GM13976 (cell line): ENCODE measurements at places on chromosomes 11 and 22.

GRCh38 chr11:20248121-20248772 is 88.0 kb upstream of the DBX1 start:
- no peak for DNase-seq

GRCh38 chr11:60951904-60952741 is at the start of gene SLC15A3:
SLC15A3 (minus strand) TSS chr11:60952176; CDS start chr11:60951551, 625 bp downstream.
- DNase-seq: peak; percentile 86

DNA sequence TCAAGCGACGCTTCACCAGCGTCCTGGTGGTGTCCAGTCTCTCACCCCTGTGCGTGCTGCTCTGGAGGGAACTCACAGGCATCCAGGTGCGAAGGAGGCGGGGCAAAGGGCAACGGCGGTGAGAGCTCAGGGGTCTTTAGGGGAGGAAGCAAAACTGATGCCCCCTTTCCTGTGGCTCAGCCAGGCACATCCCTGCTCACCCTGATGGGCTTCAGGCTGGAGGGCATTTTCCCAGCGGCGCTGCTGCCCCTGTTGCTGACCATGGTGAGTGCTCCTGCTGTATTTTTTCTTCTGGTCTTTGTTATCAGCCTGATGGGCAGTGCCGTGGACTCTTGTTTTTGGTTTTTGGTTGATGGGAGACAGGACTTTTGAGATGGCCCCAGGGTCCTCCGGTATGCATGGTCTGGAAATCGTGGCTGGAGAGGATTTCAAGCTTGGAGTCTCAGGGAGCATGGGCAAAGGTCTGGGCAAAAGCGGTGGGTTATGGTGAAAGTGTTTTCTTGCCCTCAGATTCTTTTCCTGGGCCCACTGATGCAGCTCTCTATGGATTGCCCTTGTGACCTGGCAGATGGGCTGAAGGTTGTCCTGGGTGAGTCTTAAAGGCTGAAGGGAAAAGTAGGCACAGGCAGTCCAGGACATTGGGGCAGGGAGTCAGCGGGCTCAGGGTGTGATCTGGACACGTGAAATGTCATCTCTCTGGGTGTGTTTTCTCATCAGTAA is 695 bp downstream of the RCE1 start:
- no peak for DNase-seq

DNA sequence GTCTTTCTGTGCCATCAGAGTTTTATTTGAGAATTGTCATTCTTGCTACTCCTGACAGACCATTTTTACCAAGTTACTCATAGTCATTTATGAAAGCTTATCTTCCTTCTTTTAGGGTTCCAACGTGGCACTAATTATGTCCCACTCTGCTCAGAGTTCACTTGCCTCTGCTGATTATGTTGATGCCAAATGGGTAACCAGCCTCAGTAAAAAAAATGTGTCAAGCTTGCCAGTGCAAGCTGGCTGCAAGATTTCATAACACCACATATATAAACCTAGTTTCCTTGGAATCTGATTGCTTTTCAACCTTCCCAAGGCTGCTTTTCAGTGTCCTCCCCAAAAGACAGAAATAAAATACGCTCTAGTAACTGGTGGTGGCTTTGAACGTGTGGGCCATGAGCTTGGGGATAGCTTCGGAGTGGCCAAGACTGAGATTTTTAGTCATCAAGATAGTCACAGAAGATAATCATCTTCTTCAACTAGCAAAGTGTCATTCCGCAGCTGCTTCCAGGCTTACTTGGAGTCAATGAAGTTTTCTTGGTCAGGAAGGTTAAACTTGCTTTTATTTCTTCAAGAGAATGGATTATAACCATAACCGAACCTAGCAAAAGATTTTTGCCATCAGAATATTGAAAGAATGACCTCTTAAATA is 29.5 kb upstream of the APOA1 start:
- no peak for DNase-seq

- no peak for DNase-seq
Measured at GRCh38 chr11:77592727-77593126, 3.0 kb downstream of the AQP11 start.

DNA sequence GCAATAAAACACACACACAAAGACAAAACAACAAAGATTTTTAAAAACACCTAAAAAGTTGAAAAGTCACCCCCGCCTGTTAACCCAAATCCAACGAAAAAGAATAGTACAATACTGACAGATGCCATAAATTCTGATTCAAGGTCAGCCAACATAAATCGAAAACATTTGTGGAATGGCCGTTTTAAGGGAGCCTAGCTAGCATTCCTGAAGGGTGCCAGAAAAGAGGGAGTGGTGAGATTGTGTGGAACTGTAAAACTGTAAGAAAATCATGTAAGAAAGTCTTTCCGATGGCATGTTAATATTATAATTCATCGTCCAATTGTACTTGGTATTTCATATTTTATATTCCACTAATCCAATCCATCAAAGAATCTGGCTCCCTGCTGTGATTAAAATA is 75.1 kb downstream of the RAB38 start:
- DNase-seq: no peak

- DNase-seq: no peak
Measured at GRCh38 chr11:65912845-65913244, 6.0 kb downstream of the C11orf68 start.

DNA sequence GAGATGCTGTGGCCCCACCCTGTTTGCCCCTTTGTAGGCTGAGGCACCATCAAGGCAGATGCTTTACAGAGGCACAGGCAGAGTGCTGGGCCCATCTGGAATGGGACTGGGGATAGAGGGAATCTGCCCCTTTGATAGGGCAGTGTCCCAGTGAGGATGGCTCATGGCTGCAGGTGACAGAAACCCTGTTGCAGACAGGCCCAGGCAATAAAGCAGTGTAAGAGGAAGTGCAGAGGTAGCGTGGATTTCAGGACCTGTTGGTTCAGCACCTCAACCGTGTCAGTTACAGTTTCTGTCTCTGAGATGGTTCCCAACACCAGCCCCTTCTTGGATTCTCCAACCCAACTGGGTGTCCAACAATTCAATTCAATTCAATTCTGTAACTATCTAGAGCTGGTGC is 25.1 kb downstream of the PRDM11 start:
- DNase-seq: no peak

- DNase-seq: peak; percentile 8
Measured at GRCh38 chr11:119025099-119025473, 5.6 kb downstream of the SLC37A4 start.

DNA sequence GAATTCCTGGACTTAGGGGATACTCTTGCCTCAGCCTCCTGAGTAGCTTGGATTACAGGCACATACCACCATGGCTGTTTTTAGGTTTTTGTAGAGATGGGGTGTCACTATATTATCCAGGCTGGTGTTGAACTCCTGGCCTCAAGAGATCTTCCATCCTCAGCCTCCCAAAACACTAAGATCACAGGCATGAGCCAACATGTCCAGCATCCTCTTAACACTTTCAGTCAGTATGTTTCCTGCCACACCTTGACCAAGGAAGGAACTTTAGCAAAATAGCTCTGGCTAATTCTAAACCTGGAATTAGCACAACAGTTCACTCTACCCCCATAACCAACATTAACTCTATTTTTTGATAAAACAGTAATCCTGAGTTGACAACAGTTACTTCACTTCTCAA is 27.2 kb upstream of the DNAJB7 start:
- no peak for DNase-seq

GRCh38 chr22:20043057-20043996 is 22.4 kb downstream of the TANGO2 start:
- peak; percentile 54 for DNase-seq

DNA sequence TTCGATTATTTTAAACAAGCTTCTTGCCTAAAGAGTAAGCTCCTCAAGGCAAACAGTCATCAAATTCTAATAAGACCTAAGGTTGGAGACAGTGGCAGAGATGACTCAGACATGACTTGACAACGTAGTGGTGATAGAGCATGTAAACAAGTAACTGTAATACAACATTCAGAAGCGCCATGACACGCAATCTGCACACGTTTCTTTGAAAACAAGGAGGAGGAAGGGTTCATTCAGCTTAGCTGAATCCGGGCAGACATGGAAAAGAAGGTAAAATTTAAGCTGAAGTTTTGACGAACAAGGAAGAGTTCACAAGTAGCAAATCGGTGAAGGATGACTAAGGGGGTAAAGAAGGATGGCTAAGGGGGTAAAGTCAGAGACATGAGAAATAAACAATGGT is 152.4 kb upstream of the ZC3H12C start:
- no peak for DNase-seq

- DNase-seq: no peak
Measured at GRCh38 chr11:108672113-108672512, 7.2 kb downstream of the DDX10 start.

GRCh38 chr11:129992161-129992944 is 10.3 kb downstream of the PRDM10 start:
- peak; percentile 62 for DNase-seq

DNA sequence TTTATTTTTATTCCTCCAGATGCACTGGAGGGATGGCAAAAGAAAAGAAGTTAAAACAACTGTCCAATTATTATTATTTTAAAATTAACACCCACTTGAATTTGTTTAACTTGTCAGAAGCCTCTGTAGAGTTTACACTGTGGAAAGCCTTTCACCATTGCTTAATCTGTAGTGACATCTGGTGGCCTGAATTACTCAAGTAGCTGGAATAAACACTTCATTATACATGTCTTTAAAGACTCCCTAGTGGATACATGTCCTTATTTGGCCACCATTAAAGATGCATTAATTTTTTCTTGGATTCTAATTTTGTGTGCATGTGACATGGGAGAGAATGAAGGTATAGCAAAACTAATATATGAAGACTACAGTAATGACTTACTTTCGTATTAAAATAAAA is 1496.5 kb downstream of the FAM181B start:
- DNase-seq: no peak

GRCh38 chr22:26477341-26477731 is 6.2 kb downstream of the HPS4 start:
- no peak for DNase-seq

GRCh38 chr11:72824811-72825505 is 10.7 kb downstream of the ATG16L2 start:
- DNase-seq: no peak

DNA sequence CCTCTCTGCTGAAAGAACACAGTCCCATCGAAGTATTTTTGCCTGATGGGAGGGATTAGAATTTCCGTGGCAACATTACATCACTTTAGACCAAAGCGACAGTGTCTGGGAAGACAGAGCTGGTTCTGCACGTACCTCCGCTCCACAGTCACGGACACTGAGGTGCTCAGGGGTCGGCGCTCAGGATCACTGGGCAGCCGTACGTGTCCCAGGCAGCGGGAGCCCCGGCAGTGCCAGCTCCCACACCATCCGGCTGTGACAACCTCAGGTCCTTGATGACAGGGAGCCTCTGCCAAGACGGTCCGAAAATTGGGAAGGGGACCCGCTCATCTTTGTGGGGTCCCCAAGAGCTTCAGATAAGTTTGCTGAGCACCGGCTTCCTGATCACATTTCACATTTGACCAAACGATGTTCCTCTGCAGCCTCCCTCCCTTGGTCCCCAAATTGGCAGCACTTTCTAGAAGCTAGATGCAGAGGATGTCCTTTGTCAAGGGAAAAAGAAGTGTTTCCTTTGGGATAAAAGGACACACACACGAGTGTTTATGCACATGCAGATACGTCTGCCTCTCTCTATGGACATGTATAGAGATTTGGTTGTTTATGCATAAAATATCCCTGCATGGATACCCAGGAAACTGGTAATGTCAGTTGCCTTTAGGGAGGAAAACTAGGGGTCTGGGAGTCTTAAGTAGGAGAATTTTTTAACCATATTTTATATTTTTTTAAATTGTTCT is 61.6 kb upstream of the LINC01488 start:
- DNase-seq: no peak
